Amniotic epithelial cell (primary cell): ENCODE measurements at places on chromosomes 16 and 17.

DNA sequence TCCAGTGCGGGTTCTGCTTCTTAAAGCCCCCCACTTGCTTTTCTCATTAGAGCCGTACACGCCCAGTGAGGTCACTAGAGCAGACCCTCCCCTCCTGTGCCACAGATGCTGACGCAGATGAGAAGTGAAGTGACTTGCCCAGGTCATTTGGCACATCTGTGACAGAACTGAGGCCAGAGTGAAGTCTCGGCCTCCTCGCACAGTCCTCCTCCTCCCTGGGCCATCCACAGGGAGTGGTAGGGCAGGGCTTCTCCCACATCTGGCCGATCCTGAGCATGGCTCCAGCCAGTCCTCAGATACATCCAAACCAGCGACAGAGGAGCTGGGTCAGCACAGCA is 15.3 kb upstream of the TBX2 start:
- DNase-seq: no peak

GRCh38 chr16:27460663-27461482 is 58.9 kb downstream of the IL21R start:
- DNase-seq: no peak

DNA sequence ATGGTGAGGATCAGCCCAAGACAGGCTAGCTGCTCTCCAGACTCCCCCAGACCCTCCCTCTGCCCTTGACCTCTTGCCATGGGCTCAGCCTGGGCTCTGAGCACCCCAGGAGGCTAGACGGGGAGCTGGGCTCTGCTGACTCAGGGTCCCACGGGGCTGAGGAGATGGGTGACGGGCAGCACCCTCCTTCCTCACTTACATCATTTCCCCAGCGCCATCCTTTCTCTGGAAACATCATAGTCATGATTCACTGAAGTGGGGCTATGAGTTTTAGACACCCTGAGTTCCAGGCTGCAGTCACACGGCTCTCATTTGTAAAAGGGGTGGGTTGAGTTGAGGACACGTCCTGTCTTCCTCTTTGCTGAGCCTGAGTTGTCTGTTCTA is 3.0 kb upstream of the ITGAX start:
- no peak for DNase-seq

DNA sequence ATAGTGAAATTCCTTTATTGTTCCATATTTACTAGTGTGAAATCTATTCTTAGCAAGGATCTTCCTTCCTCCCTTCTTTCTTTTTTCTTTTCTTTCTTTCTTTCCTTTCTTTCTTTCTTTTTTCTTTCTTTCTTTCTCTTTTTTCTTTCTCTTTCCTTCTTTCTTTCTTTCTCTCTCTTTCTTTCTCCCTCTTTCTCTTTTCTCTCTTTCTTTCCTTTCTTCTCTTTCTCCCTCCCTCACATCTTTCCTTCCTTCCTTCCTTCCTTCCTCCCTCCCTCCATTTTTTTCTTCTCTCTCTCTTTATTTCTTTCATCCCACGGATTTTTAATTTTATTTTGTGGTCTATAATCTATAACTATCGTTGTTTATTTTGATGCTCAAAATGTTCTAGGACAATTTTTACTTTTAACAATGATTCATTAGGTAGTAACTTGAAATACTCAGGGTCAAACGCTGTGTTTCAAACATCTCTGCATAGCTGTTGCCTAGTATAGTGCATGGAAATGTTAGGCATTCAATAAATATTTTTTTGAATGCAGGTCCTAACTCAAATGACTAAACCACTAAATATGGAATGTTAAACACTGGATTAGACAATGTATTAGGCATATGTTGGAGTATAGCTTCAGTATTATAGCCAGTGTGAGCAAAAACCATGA is 178.3 kb downstream of the MAP2K6 start:
- peak; percentile 87 for DNase-seq

DNA sequence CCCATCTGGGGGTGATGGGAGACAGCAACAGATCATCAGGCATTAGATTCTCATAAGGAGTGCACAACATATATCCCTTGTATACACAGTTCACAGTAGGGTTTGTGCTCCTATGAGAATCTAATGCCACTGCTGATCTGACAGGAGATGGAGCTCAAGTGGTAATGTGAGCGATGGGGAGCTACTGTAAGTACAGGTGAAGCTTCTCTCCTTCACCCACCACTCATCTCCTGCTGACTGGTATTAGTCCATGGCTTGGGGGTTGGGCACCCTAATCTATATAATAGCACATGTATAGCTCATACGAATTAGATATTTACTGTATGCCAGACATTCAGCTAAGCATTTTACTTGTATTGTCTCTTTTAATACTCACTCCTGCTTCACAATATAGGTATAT is 101.7 kb downstream of the MAP2K6 start:
- DNase-seq: no peak

DNA sequence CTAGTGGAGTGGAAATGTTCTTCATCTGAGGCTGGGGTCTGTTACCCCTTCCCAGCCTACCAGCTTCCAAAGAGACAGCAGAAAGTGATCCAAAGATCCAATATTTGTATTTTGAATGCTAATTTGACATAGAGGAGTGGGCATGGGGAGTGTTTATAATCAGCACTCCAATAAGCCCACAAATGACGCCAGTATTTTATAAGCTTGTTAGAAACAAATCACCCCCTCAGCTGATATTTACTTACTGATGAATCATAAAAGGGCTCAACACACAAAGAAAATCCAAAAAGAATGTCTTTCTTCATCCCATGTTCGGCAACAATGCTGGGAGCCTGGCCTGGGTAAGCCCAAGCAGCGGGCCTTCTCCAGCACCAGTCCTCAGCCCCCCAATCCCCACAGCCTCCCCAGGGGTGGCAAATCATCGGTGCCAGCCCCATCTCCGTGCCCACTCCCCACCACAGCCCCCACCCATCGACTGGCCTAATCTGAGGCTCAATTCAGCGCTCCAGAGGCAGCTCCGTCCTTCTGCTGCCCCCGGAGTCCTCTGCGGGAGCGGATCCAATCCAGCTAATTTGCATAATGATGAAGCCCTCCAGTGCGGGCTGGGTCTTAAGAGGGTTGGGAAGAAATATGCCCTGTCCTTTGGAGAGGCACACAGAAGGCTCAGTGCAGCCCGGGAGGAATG is 169.5 kb downstream of the C16orf78 start:
- DNase-seq: no peak

DNA sequence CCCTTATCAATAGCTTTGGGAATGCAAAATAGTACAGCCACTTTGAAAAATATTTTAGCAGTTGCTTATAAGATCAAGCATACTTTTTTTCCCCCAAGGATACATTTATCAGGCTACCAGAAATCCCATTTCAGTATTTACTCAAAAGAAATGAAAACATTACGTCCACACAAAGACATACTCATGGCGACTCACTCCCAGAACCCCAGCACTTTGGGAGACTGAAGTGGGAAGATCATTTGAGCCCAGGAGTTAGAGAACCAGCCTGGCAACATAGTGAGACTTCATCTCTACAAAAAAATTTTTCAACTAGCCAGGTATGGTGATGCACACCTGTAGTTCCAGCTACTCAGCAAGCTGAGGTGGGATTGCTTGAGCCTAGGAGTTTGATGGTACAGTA is 5.9 kb downstream of the SKA2 start:
- no peak for DNase-seq

DNA sequence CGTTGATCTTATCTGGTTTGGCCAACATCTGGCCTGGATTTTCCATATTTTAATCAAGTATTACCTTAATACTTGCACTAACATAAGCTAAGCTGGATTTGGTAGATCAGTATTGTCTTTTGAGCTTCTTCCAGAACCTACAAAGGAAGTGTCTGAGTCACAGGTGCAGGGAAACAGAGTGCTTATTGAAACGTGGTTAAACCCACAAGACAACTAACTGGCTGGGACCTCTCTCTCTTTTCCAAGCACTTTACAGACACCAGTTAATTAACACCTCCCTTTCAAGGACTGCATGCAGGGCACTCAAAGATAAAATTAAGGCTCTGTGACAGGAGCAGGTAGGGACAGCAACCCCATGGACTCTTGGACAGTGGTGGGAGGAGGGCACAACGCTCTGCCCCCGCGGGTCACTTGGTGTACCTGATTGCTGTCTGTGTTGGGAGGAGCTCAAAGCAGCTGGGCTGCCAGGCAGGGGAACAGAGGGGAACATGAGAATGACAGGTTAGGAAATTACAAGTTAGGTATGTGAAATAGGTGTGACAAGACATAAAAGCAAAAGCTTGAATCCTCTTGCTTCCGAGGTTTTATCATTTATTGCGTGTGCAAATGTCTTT is 133.7 kb upstream of the MON1B start:
- no peak for DNase-seq

- DNase-seq: peak; percentile 7
Observed at GRCh38 chr16:46688101-46688653, 801 bp downstream of the VPS35 start.

GRCh38 chr16:12440228-12440530 is 363.5 kb downstream of the CPPED1 start:
- DNase-seq: peak; percentile 11

DNA sequence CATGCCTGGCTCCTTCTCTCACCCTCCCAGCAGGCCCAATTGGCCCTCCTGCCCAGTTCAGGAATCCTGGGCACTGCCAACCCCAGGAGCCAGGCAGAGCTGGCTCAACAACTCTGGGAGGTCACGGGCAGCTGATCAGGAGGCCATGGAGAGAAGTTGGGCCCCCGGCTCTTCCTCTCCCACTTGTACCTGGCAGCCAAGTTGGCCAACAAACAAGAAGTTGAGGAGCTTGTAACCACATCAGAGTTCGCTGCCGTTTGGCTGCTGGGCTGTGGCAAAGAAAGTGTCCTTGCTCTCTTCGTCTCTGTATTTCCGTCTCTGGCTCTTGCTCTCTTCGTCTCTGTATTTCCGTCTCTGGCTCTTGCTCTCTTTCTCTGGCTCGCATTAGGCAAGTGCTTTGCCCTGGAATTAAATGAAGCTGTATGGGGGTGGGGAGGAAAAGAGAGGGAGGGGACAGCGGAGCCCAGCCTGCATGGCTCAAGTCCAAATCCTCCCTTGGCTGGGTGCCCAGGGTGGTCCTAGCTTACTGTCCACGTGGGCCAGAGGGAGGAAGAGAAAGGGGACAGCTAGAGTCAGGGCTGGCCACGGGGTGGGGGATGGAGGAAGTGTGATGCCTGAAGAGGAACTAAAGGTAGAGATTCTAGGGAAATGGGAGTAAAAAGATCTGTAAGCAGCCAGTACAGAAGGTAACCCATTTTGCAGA is 7.8 kb upstream of the TMEM132E start:
- no peak for DNase-seq

- DNase-seq: peak; percentile 79
Observed at GRCh38 chr16:84511180-84511800, 6.8 kb upstream of the MEAK7 start.

- DNase-seq: no peak
Observed at GRCh38 chr16:5762362-5762761, 664.8 kb upstream of the EEF2KMT start.

- no peak for DNase-seq
Observed at GRCh38 chr17:31457391-31458234, 66.1 kb downstream of the RAB11FIP4 start.

GRCh38 chr17:64709481-64709880 is 47.4 kb upstream of the SMURF2 start:
- DNase-seq: no peak

GRCh38 chr17:2735896-2736295 is 13.6 kb downstream of the CCDC92B start:
- no peak for DNase-seq

GRCh38 chr16:24589997-24590396 is 50.6 kb downstream of the RBBP6 start:
- DNase-seq: peak; percentile 11

DNA sequence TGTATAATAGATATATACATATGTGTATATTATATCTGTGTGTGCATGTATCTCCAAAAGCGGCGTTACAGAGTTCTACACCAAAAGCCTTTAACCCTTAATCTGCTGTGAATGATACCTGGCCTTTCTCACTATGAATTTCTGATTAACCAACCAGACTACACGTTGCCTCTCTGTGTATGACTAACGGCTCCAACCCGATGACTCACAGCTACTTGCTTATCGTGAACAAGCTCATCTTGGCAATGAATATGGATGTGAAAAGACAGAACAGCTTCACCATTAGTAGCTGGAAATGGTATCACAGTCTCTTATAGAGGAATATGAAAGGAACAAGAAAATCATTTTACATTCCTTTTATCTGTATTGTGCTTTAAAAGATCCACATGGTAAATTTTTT is 23.8 kb upstream of the ARHGAP44 start:
- DNase-seq: peak; percentile 86

- no peak for DNase-seq
Observed at GRCh38 chr17:32239456-32239855, 26.2 kb upstream of the RHBDL3 start.

- no peak for DNase-seq
Observed at GRCh38 chr17:79836510-79836971, 2.7 kb downstream of the CBX4 start.

- DNase-seq: no peak
Observed at GRCh38 chr16:70388006-70388680, 41.4 kb downstream of the DDX19A start.

DNA sequence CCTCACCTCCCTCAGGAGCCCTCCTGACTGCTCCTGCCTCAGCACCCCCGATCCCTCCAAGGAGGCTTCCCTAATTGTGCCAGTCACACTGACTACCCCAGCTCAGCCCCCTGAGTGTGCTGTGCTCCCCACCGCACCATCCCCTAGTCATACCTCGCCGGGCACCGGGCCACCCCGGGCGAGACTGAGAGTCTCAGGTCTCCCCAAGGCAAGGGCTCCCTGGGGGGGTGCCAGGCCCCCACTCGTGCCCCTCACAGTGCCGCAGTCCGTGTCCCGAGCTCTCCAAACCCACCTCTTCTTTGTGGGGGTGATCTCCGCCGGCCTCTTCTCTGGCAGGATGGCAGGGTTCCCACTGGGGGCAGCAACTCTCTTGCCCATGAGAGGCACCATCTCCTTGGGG is 3.2 kb downstream of the TRPV3 start:
- no peak for DNase-seq

DNA sequence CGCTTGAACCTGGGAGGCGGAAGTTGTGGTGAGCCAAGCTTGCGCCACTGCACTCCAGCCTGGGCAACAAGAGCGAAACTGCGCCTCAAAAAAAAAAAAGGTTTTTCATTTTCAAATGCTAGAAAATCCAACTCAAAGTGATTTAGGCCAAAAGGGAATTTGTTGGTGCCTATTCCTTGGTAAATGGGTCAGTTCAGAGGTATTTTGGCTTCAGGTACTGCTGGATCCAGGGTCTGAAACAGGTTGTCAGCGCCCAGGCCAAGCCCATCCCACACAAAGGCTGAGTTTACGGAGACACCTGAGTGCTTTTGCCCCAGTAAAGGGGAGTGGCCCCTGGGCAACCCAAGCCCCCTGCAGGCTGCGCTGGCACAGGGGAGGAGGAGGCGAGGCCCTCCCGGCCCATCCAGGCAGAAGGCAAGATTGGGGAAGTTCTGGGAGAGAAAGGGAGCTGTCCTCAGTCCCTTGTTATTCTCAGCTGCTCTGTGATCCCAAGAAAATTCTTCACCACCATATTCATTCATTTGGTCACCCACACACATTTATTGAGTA is 8.5 kb upstream of the JPH3 start:
- no peak for DNase-seq

DNA sequence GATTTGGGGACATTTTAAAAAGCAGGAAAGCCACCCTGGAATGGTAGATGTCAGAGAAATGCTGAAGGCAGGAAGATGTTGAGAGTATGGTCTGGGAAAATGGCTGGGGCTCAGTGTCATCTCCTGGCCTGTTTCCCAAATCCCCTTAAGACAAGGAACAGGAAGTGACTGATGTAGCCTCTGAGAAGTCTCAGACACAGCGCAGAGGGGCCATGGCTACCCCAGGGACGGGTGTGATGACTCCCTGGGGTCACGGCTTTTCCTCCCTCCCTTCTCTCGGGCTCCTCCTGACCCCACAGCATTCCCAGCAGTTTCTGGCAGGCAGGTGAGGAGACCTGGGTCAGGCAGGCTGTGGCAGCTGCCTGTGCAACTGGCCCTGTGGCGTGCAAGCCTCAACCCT is 45.4 kb downstream of the RAP1GAP2 start:
- no peak for DNase-seq
